ENCODE measurements at places on chromosomes 2 and 18.

GRCh38 chr2:175170659-175171304 is 2.8 kb upstream of the ATF2 start:
- no peak for DNase-seq

DNA sequence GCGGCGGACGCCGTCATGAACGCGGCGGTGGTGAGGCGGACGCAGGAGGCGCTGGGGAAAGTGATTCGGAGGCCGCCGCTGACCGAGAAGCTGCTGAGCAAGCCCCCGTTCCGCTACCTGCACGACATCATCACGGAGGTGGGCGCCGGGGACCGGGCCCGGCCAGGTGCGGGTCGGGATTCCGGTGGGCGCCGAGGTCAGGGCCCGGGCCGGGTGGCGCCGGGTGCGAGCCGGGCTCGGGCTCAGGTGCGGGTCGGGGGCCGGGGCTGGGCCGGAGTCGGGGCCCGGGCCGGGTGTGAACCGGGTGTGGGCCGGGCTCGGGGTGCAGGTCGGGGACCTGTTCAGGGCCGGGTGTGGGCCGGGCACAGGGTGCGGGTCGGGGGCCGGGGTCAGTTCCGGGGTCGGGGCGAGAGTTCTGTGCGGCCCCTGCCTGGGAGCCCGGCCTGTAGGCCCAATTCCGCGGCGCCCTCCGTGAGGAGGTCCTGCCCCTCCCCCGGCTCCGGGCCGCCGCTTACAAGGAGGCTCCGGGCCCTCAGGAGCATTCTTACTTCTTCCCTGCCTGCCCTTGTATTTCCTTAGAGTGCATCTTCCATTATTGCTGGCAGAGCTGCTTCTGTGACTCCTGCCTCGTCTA is 447 bp downstream of the TRAF3IP1 start:
- DNase-seq: no peak

DNA sequence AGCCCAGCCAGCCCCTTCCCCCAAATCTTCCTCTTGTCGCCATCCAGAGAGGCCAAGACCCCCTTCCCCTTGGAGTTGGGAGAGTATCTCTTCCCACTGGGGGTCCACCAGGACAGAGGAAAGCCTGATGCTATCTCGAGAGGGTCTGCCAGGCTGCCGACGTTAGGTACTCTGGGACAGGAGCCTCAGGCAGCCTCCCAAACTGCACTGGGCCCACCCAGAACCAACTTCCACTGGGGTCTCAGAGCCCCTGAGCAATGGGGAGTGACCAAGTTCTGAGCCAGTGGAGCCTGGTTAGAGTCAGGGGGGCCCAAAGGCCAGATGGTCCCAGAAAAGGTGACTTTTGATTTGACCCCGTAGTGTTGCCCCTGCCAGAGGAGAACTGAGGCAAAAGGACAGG is 189.1 kb downstream of the INHBB start:
- DNase-seq: no peak

DNA sequence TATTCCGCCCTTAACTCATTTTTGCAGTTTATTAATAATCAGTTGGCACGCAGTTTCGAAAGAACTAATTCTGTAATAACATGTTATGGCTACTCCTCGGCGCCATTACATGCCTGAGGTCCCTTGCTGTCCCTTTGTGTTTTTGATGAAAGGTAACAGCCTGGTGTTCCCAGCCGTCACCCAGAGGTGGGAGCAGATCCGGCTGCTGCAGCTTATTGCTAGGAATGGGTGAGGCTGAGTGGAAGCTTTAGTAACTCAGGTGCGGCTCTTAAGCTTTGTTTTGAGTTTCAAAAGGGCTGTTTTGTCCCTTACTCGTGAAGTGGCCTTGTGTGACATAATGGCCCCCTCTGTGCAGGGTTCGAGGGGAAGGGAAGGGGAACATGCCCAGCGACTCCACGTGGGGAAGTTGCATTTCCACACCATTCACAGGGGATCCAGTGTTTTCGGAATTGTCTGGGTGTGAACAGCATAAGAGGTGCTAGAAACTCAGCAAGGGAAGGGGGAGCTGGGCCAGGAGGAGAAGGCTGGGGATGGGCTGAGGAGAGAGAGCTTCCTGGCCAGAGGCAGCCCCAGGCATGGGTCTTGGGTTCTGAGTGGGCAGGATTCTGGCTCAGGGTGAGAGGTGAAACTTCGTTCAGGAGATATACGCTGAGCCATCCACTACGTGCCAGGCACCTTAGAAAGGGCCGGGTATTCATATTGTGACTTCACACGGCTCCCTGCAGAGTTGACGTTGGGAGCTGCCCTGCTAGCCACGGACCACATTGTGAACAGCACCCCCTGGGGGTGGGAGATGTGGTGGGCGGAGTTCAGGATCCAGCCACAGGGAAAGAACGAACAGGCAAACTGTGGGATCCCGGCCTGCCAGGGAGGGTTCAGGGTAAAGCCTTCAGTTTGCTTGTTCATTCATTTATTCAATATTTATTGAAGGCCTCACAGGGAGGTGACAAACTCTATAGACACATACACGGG is 84.4 kb downstream of the TGOLN2 start:
- DNase-seq: peak; percentile 21

- DNase-seq: no peak
Measured at GRCh38 chr2:137968477-137969417, 4.5 kb downstream of the HNMT start.

DNA sequence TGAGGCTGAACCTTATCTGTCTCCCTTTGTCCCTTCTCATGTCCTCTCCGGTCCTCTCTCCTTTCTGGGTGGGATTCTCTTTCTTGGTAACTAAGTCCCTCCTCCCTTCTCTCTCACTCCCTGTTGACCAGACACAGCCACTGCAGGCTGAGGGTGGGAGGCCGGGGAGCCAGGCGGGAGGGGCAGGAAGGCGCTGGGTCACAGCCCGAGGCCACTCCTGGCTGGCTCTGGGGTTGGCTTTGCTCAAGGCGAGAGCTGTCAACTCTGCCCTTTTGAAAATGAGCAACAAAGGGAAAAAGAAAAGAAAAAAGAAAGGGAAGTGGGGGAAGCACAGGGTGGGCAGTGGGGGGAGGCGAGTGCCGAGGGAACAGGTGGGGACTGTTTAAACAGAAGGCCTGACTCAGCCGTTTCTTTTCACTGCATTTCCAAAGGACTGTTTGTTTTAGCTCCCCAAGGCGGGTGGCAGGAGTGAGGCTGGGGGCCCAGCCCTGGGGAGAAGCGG is 70.5 kb upstream of the IGFBP5 start:
- DNase-seq: no peak

DNA sequence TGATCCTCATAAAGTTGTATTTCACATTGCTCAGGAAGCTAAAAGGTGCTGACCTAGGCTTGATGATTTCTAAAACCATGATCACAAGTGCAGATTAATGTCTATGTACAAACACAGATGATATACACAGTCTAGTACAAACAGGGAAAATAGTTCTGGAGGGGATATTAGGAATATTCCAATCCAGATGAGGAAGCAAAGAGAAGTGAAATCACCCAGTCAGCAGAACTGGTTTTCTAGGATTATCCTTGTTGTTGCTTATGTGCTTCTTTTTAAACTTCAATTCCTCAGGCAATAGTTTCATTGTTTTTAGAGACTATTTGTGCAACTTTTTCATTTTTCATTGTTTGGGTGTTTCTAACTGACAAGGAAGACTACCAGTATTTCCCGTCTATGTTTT is 4.7 kb downstream of the IL1A start:
- no peak for DNase-seq

All from GM12865 (cell line).